Activated CD4-positive, alpha-beta T cell treated with anti-CD3 and anti-CD28 coated beads, Interleukin-2, amount 50 U/mL, for 48 hours (primary cell): ENCODE measurements at places on chromosomes 12 and 14.

- DNase-seq, result no peak
Measured at GRCh38 chr14:96889091-96889490, 91.9 kb downstream of the VRK1 start.

DNA sequence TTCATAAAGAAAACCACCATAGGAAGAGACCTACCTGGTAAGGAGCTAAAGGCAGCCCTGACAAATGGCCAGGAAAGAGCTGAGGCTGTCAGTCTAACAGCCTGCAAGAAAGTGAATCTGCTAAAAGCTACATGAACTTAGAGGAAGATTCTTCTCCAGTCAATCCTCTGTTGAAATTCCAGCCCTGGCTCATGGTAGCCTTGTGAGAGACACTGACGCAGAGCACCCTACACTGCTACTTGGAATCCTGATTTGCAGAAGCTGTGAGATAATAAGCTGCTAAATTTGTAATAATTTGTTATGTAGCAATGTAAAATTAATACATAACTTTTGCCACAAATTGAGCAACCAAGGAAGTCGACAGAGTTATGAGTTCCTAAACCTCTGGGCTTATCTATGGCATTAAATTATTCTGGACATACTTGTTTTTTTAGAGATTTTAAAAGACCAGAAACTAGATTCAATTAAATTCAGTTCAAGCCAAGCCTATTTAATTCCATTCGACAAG, 257.0 kb downstream of the ETNK1 start:
- no peak for DNase-seq

- no peak for DNase-seq
Measured at GRCh38 chr12:89935850-89936249, 227.2 kb upstream of the ATP2B1 start.

GRCh38 chr14:59301354-59301753, 112.9 kb downstream of the DAAM1 start:
- peak; percentile 11 for DNase-seq

- no peak for DNase-seq
Measured at GRCh38 chr12:69555461-69555860, 29.8 kb upstream of the CCT2 start.

GRCh38 chr12:28017126-28017872, 44.8 kb upstream of the PTHLH start:
- DNase-seq, result no peak

DNA sequence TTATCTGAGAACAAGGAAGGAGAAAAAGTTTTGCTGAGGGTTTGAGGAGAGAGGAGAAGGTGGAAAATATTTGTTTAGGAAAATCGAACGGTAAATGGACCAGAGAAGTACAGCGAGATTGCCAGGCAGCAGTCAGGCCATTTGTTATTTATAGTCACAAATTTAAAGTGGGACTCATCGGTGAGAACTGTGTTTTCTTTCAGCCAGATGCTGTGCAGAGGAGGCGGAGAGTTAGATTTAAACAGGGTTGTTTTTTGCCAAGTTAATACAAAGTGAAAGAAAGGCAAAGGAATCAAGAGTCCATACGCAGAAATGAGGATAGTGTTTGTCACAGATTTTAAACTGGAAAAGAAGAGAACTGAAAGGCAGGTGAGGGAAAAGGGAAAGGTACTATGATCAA, 200.6 kb upstream of the CNOT2 start:
- DNase-seq, result no peak

- no peak for DNase-seq
Measured at GRCh38 chr12:30953951-30954751, 27.6 kb downstream of the TSPAN11 start.

DNA sequence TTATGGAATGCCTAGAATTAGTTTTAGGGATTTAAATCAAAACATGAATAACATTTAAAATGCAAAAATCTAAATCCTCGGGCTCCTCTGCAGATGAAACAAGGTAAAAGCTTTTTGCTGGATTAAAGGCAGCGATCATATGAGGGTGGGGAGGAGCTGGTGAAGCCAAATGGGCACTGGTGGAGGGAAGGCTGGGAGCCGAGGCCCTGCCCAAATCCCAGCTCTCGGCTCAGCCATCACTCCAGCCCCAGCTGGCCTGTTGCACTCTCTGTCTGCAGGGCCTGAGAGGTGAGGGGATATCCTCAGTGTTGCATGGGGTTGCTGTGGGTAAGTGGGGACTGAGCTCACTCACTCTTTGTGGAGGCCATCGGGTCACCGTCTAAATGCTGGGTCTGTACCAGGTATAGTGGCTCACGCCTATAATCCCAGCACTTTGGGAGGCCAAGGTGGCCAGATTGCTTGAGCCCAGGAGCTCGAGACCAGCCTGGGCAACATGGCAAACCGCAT, 28.6 kb downstream of the CALM1 start:
- DNase-seq, result no peak

- DNase-seq, result no peak
Measured at GRCh38 chr12:106123110-106123509, 15.6 kb downstream of the NUAK1 start.

GRCh38 chr12:70244409-70244808, 1.2 kb downstream of the CNOT2 start:
- DNase-seq, result no peak

DNA sequence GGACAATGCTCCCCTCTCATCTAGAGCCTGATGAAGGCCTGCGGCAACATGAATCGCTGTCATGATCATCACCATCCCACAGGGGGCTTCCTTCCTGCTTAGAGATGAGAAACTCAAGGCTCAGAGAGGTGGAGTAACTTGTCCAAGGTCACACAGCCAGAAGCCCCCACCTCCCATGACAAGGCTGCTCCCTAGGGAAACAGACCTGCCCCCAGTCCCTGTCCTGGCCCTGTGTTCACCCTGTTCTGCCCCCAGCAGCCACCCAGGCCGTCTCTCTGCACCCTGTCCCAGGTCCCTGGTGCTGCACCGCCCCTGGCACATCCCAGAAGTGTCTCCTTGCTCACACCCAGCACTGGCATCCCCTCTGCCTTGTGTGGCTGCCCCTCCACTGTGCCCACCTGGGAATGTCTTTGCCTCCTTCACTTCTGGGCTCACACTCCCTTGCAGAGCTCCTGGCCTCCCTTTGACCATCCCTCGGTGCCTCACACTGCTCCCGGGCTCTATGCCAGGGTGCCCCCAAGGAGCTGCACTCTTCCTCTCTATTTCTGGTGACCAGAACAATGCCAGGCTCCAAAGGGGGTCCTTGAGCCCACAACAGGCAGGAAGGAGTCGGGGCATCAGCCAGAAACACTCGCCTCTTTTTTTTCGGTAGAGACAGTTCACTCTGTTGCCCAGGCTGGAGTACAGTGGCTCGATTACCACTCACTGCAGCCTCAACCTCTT, 70.5 kb downstream of the BCL11B start:
- DNase-seq, result no peak

DNA sequence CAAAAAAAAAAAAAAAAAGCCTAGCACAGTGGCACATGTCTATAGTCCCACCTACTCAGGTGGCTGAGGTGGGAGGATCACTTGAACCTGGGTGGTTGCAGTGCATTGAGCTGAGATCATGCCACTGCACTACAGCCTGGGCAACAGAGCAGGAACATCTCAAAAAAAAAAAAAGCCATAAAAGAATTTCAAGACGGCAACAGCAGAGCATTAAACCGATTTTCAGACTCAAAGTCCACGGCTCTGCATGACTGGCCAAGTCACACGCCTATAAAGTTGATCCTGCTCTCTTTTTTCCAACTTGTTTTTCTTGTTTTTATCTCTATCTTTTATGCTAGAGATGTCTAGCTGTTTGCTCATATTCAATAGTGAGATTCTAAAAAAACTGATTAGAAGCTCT, 45.3 kb downstream of the FBXO34 start:
- no peak for DNase-seq

GRCh38 chr12:14417715-14418114, 52.2 kb downstream of the ATF7IP start:
- DNase-seq, result peak; percentile 63

- peak; percentile 51 for DNase-seq
Measured at GRCh38 chr12:57268264-57268663, 17.3 kb upstream of the STAC3 start.

- DNase-seq, result no peak
Measured at GRCh38 chr12:124028555-124028925, 55.5 kb downstream of the ZNF664 start.

GRCh38 chr12:23954332-23954731, 4.9 kb upstream of the SOX5 start:
- DNase-seq, result no peak

- no peak for DNase-seq
Measured at GRCh38 chr14:75188520-75189268, 12.3 kb upstream of the TMED10 start.
